GM23338 (cell line): ENCODE measurements at places on chromosomes 3 and 15.

- DNase-seq: peak; percentile 84
Measured at GRCh38 chr3:194133661-194134230, 2.2 kb upstream of the HES1 start.

DNA sequence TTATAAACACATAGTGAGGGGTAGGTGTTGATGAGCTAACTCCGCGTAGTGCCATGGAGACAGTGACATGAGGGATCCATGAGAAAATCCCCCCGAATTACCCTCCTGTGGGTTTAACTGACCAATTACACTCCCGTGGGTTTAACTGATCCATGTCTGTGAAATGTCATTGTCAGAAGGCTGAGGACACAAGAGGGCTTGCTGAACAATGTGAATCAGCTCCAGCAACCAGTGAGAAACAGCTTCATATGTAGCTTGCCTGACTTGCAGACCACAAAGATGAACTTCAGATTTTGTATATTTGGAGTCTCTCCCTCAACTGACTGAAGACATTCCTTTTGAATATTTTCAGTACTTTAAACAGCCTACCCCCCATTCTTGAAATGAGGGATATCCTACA is 144.9 kb downstream of the FBN1 start:
- no peak for DNase-seq

DNA sequence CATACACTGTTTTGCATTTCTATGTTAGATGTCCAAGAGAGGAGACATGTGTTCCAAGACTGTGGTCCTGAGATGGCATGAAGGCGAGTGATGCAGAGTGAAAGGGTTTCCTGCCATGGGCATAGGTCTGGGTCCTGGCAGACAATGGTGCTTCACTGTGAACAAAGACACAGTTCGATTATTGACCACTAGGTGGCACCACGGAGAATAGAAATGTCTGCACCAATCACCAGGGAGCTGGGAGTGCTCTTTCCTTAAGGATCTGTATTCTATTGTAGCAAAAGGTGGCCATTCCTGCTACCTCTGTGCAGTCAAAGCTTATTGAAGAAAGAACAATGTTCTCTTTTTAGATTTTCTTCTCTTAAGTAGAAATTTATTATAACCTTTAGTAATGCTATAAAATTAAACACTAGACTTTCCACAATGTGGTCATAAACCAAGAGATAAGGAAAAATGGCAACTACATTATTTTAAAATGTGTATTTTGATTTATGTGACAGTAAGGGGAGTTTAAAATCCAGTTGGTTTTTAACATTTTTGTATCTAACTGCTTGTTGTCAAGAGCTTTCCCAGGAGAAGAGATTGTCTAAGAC is 88.7 kb downstream of the GABRG3 start:
- peak; percentile 90 for DNase-seq

DNA sequence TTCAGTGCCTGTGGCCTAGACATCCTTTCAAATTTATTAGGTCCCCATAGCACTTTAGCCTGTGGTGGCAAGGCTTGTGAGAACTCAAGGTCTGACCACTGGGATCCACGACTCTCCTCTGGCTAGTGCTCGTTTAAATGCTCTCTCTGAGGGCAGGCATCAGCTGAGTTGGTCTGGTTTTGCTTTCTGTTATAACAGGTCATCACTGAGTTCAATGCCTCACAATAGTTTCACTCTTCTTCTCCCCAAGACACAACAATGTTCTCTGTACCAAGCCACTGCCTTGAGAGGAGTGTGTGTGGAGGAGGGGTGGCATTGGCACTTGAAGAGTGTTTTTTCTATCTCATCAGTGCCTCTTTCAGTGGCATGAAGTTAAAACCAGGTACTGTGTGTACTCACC is 7.6 kb downstream of the OR5K4 start:
- no peak for DNase-seq

DNA sequence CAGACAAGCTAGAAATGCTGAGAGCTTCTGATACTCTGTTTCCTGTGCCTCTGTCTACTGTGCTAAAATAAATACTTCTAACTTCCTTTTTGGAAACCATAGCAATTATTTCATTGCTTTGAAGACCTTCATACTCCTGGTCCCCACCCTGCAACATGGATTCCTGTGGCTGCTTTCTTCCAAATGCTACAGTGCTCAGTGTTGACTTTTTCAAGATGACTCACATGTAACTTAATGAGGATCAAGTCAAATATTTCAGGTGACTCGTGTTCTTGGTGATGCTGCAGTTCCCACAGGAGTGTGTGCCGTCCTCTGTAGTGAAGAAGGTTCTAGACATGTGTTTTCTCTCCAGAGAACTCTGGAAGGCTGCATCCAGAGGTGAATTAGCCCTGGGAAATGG is 288.6 kb downstream of the CLSTN2 start:
- DNase-seq: no peak

GRCh38 chr3:40631341-40631995 is 106.7 kb downstream of the ZNF621 start:
- DNase-seq: no peak

DNA sequence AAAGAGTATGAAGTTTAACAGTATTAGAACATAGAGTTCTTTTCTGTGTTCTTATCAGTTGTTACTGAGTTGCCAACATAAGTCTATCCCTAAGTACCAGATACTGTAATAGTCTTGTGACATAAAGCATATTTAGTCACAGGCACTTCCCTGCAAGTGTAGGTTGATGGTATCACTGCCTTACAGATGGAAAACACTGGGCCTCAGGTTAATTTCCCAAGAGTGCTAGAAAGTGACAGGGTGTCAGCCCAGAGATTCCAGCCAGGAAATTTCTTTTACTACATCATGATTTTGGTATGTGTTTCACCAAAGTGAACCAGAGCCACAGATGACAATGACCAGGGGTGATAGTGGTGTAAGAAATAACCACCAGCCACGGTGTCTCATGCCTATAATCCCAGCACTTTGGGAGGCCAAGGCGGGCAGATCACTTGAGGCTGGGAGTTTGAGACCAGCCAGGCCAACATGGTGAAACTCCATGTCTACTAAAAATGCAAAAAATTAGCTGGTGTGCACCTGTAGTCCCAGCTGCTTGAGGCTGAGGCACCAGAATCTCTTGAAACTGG is 3.2 kb downstream of the EIF1B start:
- DNase-seq: no peak

DNA sequence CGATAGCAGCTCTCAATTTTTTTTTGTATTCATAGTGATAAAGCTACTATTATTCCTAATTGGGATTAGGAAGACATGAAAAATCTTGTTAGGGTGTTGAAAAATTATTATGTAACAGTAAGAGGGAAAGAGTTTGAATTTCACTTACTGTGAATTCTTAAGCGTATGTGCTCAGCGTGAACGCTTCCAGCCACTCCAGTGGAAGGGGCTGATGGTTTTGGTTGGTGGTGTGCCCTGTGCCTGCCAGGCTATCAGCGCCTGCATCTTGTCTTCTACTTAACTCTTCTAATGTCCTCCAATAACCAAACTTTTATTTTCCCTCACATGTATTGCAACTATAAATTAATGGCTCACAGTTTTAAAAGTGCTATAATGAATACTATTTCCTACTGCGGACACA is 22.5 kb downstream of the CDIN1 start:
- DNase-seq: no peak

GRCh38 chr3:134854254-134854653 is 59.2 kb downstream of the EPHB1 start:
- no peak for DNase-seq

- DNase-seq: peak; percentile 53
Measured at GRCh38 chr3:44019736-44020135, 221.9 kb upstream of the TOPAZ1 start.

DNA sequence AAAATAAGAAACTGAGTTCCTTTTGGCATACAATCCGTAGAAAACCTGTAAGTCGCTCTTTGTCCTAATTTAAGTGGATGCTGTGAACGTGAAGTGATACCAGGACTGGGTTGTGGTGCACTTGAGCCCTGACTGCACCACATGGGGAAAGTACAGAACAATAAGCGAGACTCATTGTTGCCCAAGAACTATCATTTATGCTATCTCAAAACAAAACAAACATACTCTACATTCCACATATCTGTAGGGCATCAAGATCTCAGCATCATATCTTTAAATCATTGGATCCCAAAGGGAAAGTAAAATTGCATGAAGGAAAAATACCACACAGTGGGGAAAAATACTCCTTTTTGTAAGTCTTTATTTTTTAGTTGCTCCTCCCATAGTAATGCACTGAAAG is 580.3 kb downstream of the MECOM start:
- no peak for DNase-seq

- no peak for DNase-seq
Measured at GRCh38 chr15:46461416-46461815, 826.6 kb downstream of the SQOR start.

GRCh38 chr3:72280876-72281275 is 495.9 kb upstream of the PROK2 start:
- DNase-seq: no peak
